ENCODE measurements at places on chromosomes 13 and 19. TPM values are rescaled to one million over a fixed set of nuclear protein-coding genes. Genes with fewer than 3 reads are reported as not detected.

The ANKRD24 gene
- 2.1 TPM for total RNA-seq

The ZNF606 gene
- total RNA-seq, result 26.8 TPM

The ADPRHL1 gene
- total RNA-seq, result 1.3 TPM

The C19orf33 gene
- 37.2 TPM for total RNA-seq

The KLHL1 gene
- total RNA-seq, result 0.34 TPM

The DAND5 gene
- 0.05 TPM for total RNA-seq

The ASF1B gene
- 3.6 TPM for total RNA-seq

The SELENOW gene
- total RNA-seq, result 418 TPM

The MAST3 gene
- total RNA-seq, result 8.3 TPM

The SULT2A1 gene
- not detected for total RNA-seq

The ADAT3 gene
- 4.8 TPM for total RNA-seq

The DOCK9 gene
- total RNA-seq, result 419 TPM

The KLK15 gene
- not detected for total RNA-seq

The RAB8A gene
- total RNA-seq, result 67.5 TPM

The LACC1 gene
- total RNA-seq, result 7.2 TPM

The SPINT2 gene
- 83.5 TPM for total RNA-seq

The GIPC3 gene
- total RNA-seq, result 3.2 TPM

The ZNF296 gene
- total RNA-seq, result 0.78 TPM

The KASH5 gene
- total RNA-seq, result not detected

The UPK1A gene
- total RNA-seq, result not detected

The LRRC4B gene
- total RNA-seq, result not detected

The YJU2 gene
- total RNA-seq, result 21.8 TPM

The THSD8 gene
- total RNA-seq, result not detected

The SPATA13 gene
- 20.5 TPM for total RNA-seq

The PDE4C gene
- not detected for total RNA-seq

All from glomerular endothelial cell (primary cell).